Activated T-cell treated with anti-CD3 and anti-CD28 coated beads, Interleukin-2, amount 50 U/mL, for 4 hours (primary cell): ENCODE measurements at places on chromosomes 7 and 10. TPM values are rescaled to one million over a fixed set of nuclear protein-coding genes. Genes with fewer than 3 reads are reported as not detected.
A peak's percentile ranks its signal among the peaks of the same experiment; 100 is the strongest.

Gene PLXNA4
- 0.08 TPM for total RNA-seq

Gene C7orf57
- 0.15 TPM for total RNA-seq

Gene FANK1
- total RNA-seq: 0.71 TPM

Gene UFSP1
- 5.1 TPM for total RNA-seq

Gene SLC35G1
- 4.4 TPM for total RNA-seq

Gene LIPJ
- total RNA-seq: not detected

Gene ADAM8
- total RNA-seq: 62.8 TPM

Gene GOLGA7B
- 0.30 TPM for total RNA-seq

DNA sequence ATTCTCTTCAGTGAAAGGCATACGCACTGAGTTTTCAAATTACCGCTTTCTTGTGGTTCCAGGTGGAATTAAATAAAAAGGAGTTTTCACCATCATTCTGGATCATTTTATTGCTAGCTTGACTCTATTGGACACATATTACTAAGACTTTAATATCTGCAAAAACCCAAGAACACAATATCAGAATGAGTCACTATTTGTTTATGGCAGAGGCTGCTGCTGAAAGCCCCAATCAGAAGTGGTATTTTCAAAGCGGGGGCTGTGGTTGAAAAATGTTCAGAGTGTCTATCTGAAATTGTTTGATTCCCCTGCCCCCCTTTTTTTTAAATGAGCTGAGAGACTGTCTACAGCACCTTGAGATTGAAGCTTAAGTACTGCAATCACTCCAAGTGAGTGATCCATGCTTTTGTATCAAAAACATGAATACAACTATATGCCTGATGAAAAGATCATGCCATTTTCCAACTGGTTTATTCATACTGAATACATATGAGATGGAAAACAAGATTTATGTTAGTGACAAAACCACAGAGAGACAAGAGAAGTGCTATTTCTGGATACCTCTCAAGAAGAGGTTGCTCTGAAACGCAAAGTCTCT lies 376.4 kb downstream of the HTR7 start:
- DNase-seq: no peak

- DNase-seq: no peak
These were observed 518.9 kb downstream of the LRMDA start for GRCh38 chr10:75950307-75950706.

DNA sequence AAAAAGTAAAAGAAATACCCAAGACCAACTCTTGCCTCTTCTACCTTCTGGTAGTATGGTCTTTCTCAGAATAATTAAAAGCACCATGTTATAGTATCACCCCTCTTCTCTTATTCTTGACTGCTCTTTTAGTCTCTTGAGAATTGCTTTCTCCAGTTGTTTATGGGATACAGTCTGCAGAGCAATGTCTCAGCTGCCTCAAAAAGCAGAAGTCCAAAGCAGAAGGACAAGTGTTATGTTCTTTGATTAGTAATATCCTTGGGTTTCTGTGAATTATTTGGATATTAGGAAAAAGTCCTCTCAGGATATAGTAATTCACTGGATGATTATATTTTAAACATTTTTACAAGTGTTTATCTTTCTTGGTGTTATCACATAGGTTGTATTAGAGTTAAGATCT lies 7.4 kb downstream of the TAS2R41 start:
- DNase-seq: no peak

- DNase-seq: no peak
These were observed 64.2 kb downstream of the AVL9 start for GRCh38 chr7:32559480-32559879.

- DNase-seq: peak; percentile 40
These were observed 74.2 kb downstream of the MALSU1 start for GRCh38 chr7:23373151-23374004.

- DNase-seq: peak; percentile 68
These were observed 139.2 kb downstream of the USP6NL start for GRCh38 chr10:11472158-11472753.

- no peak for DNase-seq
These were observed 10.2 kb downstream of the PYROXD2 start for GRCh38 chr10:98404571-98405359.

DNA sequence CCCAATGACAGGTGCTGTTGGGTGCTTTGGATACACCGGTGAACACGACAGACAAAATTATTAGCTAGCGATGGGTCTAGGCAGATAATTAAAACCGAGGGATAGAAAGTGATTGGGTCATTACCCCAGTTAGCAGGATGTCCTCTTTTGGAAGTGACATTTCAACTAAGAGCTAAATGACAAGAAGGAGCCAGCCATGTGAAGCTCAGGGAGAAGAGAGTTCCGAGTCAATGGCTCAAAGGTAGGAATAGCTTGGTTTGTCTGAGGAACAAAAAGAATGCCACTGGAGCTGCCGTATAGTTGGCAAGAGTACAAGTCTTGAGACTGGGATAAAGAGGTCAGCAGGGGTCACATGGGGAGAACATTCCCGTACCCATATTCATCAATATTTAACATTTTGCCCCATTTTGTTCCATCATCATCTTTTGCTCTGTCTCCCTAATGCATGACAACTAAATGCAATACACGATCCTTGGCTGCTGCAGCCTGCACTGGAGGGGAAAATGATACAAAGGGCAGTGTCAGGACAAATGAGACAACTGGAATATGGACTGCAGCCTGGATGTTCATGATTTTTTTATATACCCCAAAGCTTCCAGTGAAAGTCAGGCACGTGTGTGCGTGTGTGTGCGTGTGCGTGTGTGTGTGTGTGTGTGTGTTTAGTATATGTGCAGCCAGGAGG lies 115.7 kb downstream of the ICA1 start:
- DNase-seq: no peak

DNA sequence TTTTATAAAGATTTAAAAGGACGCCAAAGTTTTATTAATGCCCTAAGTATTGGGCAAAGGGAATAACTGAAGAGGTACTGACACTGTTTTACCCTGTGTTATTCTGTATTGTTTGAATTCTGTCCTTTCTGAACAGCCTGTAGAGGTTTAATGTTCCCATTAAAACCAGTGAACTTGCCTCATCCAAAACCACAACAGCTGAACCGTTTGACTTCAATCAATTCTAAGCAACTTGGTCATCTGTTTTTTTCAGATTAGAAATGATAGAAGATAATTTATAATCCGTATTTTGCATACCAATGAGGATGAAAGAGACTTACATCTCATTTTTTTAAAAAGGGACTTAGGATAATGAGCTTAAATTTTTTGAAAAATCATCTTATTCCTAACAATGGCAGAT lies 40.4 kb downstream of the HACD1 start:
- DNase-seq: no peak

DNA sequence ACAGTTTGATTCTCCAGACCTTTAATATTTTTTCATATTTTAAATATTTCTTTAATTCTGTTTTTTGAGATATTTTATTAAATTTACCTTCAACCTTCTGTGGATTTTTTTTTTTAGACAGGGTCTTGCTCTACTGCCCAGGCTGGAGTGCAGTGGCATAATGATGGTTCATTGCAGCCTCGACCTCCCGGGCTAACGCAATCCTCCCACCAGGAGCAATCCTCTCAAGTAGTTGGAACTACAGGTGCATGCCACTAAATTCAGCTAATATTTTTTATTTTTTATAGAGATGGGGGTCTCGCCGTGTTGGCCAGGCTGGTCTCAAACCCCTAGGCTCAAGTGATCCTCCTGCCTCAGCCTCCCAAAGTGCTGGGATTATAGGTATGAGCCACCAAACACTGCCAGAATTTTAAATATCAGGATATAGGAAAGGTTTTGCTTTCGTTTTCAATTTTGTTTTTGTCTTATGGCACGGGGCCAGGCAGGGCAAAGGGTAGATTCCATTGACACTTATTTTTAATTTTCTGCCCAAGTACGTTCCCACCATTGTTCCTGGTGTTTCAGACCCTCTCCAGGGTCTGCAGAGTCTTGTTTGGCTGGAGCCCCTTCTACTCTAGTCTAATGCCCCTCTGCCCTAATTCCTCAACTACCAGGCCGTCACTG lies 1.2 kb downstream of the TACC2 start:
- DNase-seq: no peak

DNA sequence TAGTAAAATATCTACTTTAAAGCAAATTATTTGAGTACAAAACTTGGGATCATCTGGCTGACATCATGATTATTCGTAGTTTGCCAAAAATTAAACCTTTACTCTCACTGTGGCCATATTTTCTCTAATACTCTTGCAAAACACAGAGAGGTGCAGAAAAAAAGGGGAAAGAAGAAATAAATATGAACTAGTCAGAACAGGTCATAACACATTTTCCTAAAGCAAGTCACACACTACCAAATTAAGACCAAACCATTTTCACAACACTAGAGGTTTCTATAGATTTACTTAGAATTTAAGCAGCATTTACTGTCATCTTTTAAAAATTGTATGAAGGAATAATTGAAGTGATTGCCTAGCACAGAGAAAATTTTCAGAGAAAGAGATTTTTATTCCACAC lies 726.1 kb downstream of the SORCS1 start:
- no peak for DNase-seq

DNA sequence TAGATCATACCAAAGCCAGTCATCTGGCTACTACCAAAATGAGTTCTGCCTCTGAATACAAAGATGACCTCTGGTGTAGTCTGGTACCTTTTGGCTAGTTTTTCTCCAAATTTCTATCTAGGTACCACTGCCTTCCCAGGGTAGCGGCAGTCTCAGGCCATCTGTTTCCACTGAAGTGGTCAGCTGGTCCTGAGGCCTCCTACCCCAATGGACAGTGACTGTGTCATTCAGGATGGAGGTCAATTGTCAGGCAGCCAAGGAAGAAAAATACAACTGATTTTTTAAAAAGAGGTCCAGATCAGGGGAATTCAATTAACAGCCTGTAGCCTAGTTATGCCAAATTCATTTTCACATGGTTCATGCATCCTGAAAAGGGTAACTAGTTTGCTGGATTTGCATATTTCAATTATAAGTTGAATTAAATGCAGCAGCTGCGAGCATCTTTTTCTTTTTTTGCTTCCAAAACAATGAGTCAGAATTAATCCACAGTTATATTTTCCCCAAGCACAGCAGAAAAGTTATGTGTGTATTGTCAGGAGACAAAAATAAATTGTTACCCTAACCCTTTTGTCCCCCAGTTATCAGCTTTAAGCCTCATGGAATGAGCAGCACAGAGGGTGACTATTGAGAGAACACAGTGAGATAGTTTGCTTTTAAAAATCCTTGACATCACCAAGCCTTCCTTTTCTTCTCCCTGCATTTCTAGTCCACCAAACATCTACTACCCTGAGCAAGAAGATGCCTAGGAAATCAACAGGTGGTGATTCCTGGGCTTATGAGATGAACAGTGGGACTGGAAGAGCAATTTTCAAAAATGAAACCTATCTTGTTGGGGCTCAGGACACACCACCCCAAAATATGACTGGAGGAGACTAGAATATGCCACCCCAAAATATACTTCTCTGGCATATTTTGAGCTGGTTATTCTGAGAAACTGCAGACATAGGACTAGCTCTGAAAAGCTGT lies 27.7 kb downstream of the BCCIP start:
- no peak for DNase-seq

DNA sequence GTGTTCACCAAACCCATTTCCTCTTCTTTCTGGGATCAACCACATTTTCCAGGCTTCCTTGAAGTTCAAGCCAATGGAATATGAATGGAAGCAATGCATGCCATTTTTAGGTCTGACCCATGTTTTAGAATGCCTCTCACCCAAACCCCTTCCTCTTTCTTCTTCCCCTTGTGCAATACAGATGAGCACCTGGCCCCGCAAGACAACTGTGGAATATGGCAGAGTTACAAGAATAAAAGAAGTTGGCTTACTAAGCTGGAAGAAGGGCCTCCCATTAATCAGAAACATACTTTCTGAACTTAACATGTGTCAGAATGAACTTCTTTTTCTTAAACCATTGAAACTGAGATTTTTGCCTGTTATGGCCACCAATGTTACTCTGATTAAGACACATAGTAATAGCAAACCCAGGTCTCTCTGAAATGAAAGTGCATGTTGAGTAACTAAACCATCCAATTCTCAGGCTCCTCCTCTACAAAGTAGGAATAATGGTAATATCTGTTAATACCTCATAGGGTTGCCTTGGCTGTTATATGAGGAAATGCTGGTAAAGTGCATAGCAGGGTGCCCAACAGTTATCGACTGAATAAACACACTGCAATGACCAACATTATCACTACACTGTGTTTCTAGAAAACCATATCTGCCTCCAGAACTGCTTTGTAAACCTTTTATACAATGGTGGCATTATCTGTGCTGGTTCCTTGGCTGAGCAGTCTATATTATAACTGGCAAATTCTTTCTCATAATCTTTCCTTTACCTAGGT lies 382.2 kb upstream of the NRP1 start:
- no peak for DNase-seq

DNA sequence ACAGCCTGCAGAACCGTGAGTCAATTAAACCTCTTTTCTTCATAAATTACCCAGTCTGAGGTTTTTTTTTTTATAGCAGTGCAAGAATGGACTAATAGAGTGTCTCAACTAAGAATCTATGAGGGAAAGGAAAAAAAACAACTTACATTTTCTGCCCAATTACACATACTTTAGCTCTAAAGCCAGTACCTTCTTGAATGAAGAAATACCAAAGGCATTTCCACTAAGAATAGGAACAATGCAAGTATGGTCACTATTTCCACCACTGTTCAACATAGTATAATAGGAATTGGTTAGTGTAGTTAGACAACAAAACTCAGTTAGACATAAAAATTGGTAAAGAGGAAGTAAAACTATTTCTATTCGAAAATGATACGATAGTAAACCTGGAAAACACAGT lies 37.6 kb downstream of the MICU1 start:
- DNase-seq: no peak

DNA sequence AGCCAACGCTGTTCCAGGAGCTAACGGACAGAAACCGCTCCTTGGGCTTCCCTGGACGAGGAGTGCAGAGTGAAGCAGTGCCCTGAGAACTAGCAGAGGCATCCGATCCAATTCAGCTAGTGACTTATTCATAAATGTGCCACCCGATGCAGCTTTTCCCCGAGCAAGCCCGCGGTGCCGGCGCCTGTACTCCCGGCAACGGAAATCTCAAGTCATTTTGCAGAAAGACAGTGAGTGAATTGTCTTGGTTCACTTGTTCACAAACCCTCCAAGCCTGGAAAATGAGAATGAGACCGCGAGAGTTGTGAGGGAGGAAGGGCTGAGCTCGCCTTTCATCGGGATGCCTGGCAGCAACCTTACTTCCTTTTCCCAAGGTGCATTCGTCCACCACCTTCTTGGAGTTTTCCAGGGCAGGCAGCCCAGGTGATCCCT lies 87.5 kb downstream of the COBL start:
- no peak for DNase-seq

- no peak for DNase-seq
These were observed 197.8 kb upstream of the TCF7L2 start for GRCh38 chr10:112752288-112752687.

DNA sequence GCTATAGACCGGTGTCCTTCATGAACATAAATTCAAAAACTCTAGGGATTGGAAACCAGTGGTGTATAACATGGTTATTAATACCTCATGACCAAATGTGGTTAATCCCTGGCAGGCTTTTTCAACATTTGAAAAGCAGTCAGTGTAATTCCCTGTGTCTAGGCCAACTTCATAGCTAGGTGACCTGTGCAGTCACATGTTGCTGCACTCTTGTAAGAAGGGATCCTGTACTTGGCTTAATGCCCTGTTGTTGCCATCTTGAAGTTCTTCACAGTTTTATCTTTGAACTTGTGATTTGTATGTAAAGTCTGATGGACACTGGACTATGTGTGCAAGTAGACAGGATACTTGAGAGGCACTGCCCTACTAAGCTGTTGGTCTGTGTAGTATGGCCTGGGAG lies 39.7 kb downstream of the ZNF33A start:
- no peak for DNase-seq
